ENCODE measurements at places on chromosomes 2 and 18.

GRCh38 chr2:104444392-104444791 is 409.5 kb upstream of the POU3F3 start:
- peak; percentile 77 for DNase-seq

DNA sequence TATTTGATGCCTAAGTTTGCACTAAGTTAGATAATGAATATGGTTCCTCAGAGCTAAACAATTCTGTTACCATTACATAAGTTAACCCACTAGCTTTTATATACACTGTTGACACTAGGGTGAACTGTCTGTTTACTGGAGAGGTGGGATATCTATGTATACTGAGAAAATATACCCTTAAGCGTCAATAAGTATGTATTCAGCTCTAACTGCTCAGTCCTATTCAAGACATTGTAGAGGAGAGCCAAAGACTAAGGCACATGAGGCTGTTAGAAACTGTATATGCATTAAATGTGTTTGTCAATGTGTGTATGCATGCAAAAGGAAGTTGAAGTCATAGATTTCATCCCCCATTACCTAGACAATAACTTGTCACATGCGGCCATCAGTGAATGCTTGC is 710.0 kb downstream of the TDRD15 start:
- no peak for DNase-seq

DNA sequence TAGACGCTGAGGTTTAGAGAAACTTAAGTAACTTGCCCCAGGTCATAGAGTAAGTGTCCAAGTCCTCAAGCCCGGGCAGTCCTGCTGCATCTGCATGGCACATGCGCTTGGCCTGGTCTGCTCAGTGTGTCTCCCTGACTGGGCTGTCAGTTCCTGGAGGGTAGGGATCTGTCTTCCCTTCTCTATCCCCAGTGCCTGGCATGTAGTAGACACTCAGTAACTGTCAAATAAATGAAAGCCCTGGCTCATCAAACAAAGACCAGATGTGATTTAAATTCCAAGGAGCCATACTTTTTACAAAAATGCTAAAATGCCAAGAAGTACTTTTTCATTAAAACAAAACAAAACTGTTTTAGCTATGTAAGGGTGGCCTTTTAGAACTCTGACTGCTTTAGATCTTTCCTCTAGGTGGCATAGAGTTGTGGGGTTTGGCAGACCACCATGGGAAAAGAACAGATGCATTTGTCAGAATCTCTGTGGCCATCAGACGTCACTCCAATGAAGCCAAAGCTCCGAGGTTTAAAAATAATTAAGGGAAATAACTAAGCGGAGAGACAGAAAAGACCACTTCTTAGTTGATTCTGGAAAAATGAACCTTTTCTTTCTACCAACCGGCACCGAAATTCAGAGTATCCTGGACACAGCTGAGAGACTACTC is 34.0 kb downstream of the EPAS1 start:
- DNase-seq: no peak

GRCh38 chr2:8003462-8004075 is 678.3 kb upstream of the ID2 start:
- DNase-seq: no peak

GRCh38 chr2:188326669-188327301 is 35.1 kb downstream of the GULP1 start:
- DNase-seq: no peak

DNA sequence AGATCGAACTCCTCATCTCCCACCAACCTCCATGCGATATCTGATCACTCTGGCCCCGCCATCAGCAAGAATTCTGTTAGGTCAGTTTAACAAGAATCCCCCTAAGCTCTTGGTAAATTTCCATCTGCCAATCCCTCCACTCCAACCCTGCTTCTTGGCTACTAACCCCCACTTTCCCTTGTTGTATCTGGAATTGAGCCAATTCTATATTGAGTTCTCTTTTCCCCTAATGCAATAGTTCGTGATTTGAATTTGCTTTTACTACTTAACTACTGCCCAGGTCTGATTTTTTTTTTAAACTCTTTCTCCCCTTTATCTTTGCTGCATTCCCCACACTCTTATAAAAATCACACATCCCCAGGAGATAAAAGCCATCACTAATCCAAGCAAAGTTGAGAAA is 159.3 kb upstream of the STK17B start:
- no peak for DNase-seq

GRCh38 chr2:57674025-57674424 is 372.6 kb upstream of the VRK2 start:
- DNase-seq: no peak

DNA sequence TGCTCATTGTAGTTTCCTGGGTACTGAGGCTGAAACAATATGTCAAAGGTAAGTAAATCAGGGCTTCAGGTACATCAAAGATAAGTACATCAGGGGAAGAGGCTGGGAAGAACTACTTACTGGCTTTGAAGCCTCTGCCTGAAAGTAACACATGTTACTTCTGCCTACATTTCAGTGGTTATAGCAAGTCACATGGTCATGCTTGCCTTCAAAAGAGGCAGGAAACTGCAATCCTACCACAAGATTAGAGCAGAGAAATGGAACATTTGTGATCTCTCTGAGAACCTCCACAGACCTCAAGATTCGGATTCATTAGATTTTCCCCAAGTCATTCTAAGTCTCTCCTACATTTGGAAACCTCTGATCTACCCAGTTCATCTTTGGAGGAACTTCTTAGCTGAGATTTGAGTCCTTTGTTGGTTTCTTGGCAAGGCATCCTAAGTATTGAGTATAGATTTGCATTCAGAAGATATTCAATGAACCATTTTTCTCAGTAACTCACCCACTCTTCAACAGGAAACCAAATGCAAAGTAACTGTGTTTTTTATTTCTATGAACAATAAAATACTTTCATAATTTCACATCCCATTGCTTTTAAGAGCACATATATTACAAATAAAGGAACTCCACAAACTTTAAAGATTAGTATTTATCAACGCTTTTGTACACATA is 48.5 kb upstream of the CCDC195 start:
- DNase-seq: no peak

- DNase-seq: no peak
Measured at GRCh38 chr18:79554945-79555645, 124.5 kb upstream of the CTDP1 start.

- no peak for DNase-seq
Measured at GRCh38 chr2:190799999-190800398, 80.6 kb upstream of the GLS start.

GRCh38 chr2:60247471-60247870 is 306.0 kb downstream of the BCL11A start:
- no peak for DNase-seq

GRCh38 chr18:52582516-52582915 is 242.5 kb downstream of the DCC start:
- no peak for DNase-seq

DNA sequence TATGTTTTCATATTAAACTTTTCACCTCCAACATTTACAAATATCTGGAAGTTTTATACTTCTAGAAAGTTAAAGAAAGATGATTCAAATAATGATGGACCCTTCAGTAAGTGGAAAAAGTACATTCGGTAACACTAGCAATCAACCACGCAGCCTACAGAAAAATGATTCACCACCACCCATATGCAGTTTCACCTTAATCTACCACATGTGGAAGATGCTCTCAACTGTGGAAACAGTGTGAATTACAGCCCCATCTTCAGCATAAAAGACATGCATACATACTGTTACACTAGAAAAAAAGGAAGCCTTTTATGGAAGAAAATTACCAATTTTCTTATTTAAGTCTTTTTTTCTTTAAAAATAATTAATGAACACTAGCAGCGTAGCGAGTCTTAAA is 1.1 kb downstream of the SLC38A11 start:
- no peak for DNase-seq

DNA sequence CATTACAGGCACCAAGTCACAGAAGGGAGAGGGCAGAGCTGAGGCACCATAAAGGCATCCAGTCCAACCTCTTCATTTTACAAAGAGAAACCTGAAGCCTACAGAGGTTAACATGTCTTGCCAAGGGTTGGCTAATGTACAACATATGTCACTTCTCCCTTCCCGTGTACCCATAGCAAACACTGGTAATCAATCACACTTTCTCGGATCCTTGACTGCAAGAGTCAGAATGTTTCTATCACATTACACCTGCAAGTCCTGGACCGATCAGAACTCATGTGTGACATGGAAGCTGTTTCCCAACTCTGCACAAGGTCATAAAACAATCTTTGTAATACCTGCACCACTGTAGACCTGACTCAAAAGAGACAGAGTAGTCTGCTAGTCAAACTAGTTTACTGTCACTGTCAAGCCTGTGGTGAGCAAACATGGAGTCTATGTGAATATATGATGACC is 6.0 kb downstream of the ANKRD44 start:
- no peak for DNase-seq

- DNase-seq: no peak
Measured at GRCh38 chr2:174465327-174465726, 21.5 kb downstream of the GPR155 start.

Measured in Daoy (cell line).